ENCODE measurements at places on chromosomes 7 and 10. TPM values are rescaled to one million over a fixed set of nuclear protein-coding genes. Genes with fewer than 3 reads are reported as not detected.

DNA sequence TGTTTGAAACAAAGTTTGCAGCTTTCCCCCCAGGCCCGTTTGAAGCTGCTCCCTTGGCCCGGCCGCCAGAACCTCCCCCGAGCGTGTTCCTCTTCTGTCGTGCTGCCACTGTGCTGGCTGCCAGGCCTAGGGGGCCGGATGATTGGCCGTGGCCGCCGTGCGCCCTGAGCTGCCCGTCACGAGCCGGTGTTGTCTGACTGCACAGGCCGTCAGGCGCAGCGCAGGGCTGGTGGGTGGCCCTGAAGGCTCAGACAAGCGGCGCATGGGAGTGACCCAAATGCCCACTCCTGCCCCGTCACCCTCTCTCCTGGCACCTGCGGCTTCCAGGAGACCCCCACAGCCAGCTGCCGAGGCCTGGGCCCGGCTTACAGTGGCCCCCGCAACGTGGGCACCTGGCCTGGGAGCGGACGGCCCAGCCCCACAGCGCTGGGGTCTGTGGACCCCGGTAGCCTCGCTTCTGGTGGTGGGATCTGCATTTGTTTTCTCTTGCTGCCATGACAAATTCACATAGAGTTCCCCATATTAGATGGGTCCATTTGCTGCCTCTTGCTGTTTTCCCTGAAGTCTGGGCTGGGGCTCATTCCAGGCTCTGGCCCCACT, 13.1 kb downstream of the JAKMIP3 start:
- H3K4me1 ChIP-seq: peaks cover 7% of the 10 kb centered on the region
- no peak for DNase-seq
- no peaks in the 10 kb centered on the region for H3K36me3 ChIP-seq
- no peaks in the 10 kb centered on the region for H3K27me3 ChIP-seq

Gene LLCFC1
- not detected for total RNA-seq

Gene TMEM176B
- total RNA-seq: 50.6 TPM

DNA sequence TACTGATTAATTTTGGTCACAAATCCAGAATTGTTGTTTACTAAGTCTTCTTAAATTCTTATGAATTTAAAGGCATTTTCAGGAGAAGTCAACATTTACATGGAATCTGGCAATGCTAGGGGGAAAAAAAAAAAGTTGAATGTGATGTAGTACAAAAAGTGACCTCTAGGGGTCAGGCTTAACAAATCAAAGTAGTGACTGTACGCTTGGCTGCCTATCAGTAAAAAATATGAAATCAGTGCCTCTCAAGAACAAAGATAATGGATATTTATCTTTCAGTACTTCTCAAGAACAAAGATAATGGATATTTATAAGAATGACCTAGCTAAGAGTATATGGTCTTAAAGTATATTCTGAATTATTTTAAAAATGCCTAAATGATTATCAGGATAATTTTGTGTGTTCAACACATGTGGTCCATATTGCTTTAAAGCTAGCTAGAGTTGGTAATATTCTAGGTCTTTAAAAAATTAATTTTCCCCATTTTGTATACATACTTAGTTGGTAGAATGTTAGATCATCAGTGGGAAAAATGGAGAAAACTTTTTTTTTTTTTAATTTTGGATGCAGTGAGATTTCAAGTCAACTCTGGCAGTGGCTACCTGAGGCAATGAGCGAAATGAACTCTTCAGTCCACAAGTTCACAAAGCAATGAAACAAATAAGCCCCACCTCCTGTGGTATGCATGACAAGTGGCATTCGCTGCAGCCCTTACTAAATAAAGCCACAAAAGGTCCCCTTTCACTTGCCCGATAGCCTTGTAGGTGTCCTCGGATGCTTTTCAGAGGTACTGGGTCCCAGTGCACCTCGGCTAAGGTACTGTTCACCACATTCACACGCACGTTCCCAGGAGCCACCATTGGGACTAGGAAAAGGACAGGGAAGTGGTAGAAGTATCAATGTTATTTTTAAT, 51.2 kb upstream of the LAMB4 start:
- no peak overlapping the region for H3K4me3 ChIP-seq
- H3K36me3 ChIP-seq: peaks cover 11% of the 10 kb centered on the region
- no peaks in the 10 kb centered on the region for H3K27me3 ChIP-seq
- H3K27ac ChIP-seq: no peak overlapping the region
- no peaks in the 10 kb centered on the region for H3K4me1 ChIP-seq
- DNase-seq: peak; percentile 93

Gene LHFPL3
- 75.7 TPM for total RNA-seq

Gene GPR158
- total RNA-seq: 24.6 TPM

- H3K36me3 ChIP-seq: no peaks in the 10 kb centered on the region
- no peaks in the 10 kb centered on the region for H3K27me3 ChIP-seq
- H3K27ac ChIP-seq: no peak overlapping the region
Measured at GRCh38 chr10:17161775-17162174, 32.2 kb upstream of the CUBN start.

GRCh38 chr7:151691449-151691848, 171.8 kb upstream of the RHEB start:
- no peaks in the 10 kb centered on the region for H3K27me3 ChIP-seq
- DNase-seq: no peak
- H3K27ac ChIP-seq: no peak overlapping the region
- no peaks in the 10 kb centered on the region for H3K36me3 ChIP-seq
- no peak overlapping the region for H3K4me3 ChIP-seq

Gene TMEM139
- 0.59 TPM for total RNA-seq

Gene CHST15
- total RNA-seq: 46.2 TPM

- DNase-seq: no peak
- no peaks in the 10 kb centered on the region for H3K4me1 ChIP-seq
- H3K36me3 ChIP-seq: no peaks in the 10 kb centered on the region
- no peak overlapping the region for H3K27ac ChIP-seq
- H3K4me3 ChIP-seq: no peak overlapping the region
Measured at GRCh38 chr10:74662635-74663034, 163.8 kb upstream of the KAT6B start.

Gene CFAP46
- total RNA-seq: 14.3 TPM

DNA sequence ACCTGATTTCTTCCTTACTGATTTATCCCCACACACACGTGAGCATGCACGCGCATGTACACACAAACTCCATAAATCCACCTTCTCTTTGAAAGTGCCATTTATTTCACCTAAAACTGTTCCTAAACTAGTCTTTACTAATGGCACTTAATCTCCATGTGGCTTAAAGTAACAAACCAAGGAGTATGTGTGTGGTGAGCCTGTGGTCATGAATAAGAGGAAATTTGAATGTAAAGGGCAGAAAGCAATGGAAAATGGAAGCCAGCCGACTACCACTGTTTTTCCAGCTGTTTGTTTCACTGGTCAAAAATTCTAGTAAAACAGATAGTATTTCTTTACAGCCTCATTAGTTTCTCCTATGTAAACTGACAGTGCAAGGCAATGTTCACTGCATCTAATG, 23.8 kb downstream of the SEMA3C start:
- no peaks in the 10 kb centered on the region for H3K4me1 ChIP-seq
- no peaks in the 10 kb centered on the region for H3K36me3 ChIP-seq
- no peak overlapping the region for H3K4me3 ChIP-seq
- DNase-seq: no peak
- no peak overlapping the region for H3K27ac ChIP-seq

- no peak overlapping the region for H3K27ac ChIP-seq
- no peaks in the 10 kb centered on the region for H3K36me3 ChIP-seq
- no peaks in the 10 kb centered on the region for H3K27me3 ChIP-seq
- DNase-seq: no peak
- no peak overlapping the region for H3K4me3 ChIP-seq
- H3K4me1 ChIP-seq: no peaks in the 10 kb centered on the region
Measured at GRCh38 chr10:131586958-131587357, 275.4 kb upstream of the TCERG1L start.

Gene GPRIN2
- total RNA-seq: 9.3 TPM

Gene PLAU
- total RNA-seq: 5.3 TPM

Gene AEBP1
- 39.9 TPM for total RNA-seq

Gene GPR15LG
- total RNA-seq: not detected

Gene TPST1
- 77.4 TPM for total RNA-seq

Gene AKR1D1
- total RNA-seq: not detected

GRCh38 chr7:66013938-66014337, 31.9 kb upstream of the GUSB start:
- H3K36me3 ChIP-seq: no peaks in the 10 kb centered on the region
- peak; percentile 2 for DNase-seq
- no peak overlapping the region for H3K27ac ChIP-seq
- no peaks in the 10 kb centered on the region for H3K4me1 ChIP-seq
- no peaks in the 10 kb centered on the region for H3K27me3 ChIP-seq
- H3K4me3 ChIP-seq: no peak overlapping the region

- no peaks in the 10 kb centered on the region for H3K4me1 ChIP-seq
- DNase-seq: no peak
Measured at GRCh38 chr7:9962742-9963141, 1010.9 kb upstream of the PHF14 start.

Gene INSYN2A
- 10.2 TPM for total RNA-seq

- no peaks in the 10 kb centered on the region for H3K27me3 ChIP-seq
- no peak overlapping the region for H3K4me3 ChIP-seq
- no peaks in the 10 kb centered on the region for H3K36me3 ChIP-seq
Measured at GRCh38 chr10:75049316-75050148, 61.9 kb upstream of the SAMD8 start.

Gene TMEM225B
- 1.4 TPM for total RNA-seq

DNA sequence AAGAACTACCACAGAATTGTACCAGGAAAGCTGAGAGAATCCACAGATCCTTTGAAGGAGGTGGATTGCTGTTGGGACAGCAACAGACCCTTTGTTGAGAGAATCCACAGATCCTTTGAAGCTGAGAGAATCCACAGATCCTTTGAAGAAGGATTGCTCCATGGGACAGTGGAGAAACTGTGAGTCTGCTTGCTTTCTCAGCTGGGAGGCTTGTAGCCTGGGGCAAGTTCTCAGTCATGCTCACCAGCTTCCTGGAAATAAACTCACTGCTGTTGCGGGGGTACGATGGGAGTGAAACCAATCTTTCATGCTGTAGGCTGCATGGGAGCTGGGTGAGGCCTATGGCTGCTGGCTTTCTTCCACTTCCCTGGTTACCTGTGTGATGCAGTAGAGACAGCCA, 106.3 kb downstream of the C7orf25 start:
- H3K27me3 ChIP-seq: no peaks in the 10 kb centered on the region
- no peak for DNase-seq
- no peak overlapping the region for H3K27ac ChIP-seq
- no peaks in the 10 kb centered on the region for H3K36me3 ChIP-seq

Gene SCRN1
- total RNA-seq: 144 TPM

DNA sequence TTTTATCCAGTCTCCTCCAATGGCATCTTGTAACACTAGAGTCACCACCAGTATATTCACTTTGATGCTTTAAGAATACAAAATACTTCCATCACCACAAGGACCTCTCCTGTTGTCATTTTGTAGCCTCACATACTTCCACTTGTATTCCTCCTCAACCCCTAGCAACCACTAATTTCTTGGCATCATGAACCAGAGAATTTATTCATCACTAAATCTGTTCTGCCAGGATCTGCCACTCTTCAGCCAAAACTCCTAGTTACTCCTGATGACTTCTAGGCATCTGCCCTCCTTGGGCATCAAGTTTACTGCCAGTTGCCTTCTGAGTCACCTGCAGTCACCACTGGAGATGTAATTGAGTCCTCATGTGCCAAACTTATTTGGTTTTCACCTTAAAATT, 906.8 kb downstream of the CNTNAP2 start:
- DNase-seq: peak; percentile 32
- H3K4me1 ChIP-seq: no peaks in the 10 kb centered on the region
- H3K36me3 ChIP-seq: no peaks in the 10 kb centered on the region
- H3K27ac ChIP-seq: no peak overlapping the region
- no peaks in the 10 kb centered on the region for H3K27me3 ChIP-seq
- H3K4me3 ChIP-seq: no peak overlapping the region

DNA sequence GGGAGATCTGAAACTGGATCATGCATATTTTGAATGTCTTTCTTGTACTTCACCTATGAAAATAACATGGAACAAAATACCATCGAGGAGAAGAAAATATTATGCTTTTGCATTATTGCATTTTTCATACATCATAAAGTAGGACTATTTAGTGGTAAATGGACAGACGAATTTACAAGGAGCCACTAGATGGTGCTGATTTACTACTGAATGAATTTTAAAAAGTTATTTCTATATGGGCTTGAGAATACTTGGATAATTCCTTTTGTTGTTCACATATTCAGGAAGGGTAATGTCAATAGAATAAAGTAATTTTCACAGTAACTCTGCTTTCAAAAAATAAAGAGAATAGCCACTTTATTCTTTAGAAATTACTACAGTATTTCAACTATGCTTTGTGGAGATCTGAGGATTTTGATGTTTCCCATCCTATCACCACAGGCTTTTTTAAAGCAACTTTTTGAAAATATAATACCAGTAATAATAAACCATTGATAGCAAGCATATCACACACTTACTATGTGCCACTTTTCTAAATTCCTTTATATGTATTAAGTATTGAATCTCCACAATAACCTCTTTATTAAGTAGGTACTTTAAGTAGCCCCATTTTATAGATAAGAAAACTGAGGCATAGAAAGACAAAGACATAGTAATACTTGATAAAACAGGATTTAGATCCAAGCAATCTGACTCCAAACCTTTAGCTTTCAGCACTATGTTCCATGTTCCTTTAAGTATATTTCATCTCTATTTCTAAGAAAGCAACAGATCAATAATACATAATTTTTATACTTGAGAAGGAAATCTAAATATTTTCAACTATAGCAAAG, 38.6 kb downstream of the NEBL start:
- no peak overlapping the region for H3K4me3 ChIP-seq
- no peaks in the 10 kb centered on the region for H3K4me1 ChIP-seq
- DNase-seq: peak; percentile 40
- no peaks in the 10 kb centered on the region for H3K36me3 ChIP-seq
- no peaks in the 10 kb centered on the region for H3K27me3 ChIP-seq
- H3K27ac ChIP-seq: no peak overlapping the region

Gene ERVW-1
- total RNA-seq: not detected

GRCh38 chr7:85682833-85683620, 496.2 kb upstream of the SEMA3D start:
- H3K36me3 ChIP-seq: no peaks in the 10 kb centered on the region
- no peaks in the 10 kb centered on the region for H3K27me3 ChIP-seq
- no peaks in the 10 kb centered on the region for H3K4me1 ChIP-seq
- DNase-seq: no peak
- no peak overlapping the region for H3K27ac ChIP-seq

- no peaks in the 10 kb centered on the region for H3K36me3 ChIP-seq
- no peaks in the 10 kb centered on the region for H3K27me3 ChIP-seq
- no peak for DNase-seq
- H3K4me3 ChIP-seq: no peak overlapping the region
- H3K4me1 ChIP-seq: no peaks in the 10 kb centered on the region
- H3K27ac ChIP-seq: no peak overlapping the region
Measured at GRCh38 chr7:64516451-64516850, 46.4 kb downstream of the ZNF680 start.

DNA sequence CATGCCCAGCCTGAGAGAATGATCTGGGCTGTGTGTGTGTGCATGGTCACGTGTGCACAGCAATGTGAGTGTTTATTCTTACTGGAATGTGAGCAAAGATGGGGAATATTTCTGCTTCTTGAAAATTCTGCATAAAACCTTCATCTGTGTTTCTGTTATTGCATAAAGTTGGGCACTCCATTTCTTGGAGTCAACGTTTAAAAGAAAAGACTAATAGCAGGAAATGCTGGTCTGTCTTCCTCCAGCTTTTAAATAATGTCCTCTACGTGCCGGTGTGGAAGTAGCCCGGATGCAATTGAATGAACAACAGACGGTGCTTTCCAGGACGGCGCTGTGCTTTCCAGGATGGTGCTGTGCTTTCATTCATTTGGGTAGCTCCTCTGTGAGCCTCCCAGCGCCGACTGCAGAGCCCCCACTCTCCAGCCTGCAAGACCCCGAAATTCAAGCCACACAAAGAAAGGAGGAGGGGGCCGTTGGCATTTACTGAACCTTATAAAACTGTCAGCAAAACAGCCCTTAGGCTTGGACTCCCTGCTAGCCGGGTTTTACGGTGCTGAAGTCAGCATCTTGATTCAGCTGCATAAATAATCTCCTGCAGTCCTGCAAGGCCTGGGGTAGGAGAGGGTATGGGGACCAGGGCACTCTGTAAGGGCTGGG, 158.2 kb upstream of the PRKCQ start:
- peaks cover 15% of the 10 kb centered on the region for H3K4me1 ChIP-seq
- no peak for DNase-seq
- no peak overlapping the region for H3K27ac ChIP-seq
- no peak overlapping the region for H3K4me3 ChIP-seq
